Posterior vena cava (tissue), 2 donors: ENCODE measurements at places on chromosomes 3 and 15. TPM values are rescaled to one million over a fixed set of nuclear protein-coding genes. Genes with fewer than 3 reads are reported as not detected.

- peak; percentile 86 for DNase-seq
Observed at GRCh38 chr15:76996526-76997401, 1.8 kb downstream of the PSTPIP1 start.

DNA sequence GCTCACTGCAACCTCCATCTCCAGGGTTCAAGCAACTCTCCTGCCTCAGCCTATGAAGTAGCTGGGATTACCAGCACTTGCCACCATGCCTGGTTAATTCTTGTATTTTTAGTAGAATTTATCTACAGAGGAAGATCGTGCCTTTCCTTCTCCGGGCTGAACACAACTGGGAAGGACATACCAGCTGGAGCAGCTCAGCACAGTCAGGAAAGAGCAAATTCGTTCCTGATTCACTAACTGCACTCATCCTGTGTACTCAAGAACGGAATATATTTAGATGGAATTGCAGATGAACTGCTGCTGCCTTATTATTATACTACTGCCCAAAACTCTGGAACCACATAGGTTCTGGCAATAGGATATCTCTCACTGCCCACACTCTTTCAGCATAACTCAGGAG lies 27.1 kb upstream of the P4HTM start:
- DNase-seq = no peak

MUSTN1 gene
- total RNA-seq = 78.5 TPM

WNT7A gene
- not detected for total RNA-seq

PARP9 gene
- total RNA-seq = 31.9 TPM

MESP2 gene
- 0.38 TPM for total RNA-seq

LXN gene
- 59.3 TPM for total RNA-seq

PPIB gene
- total RNA-seq = 457 TPM

GCNT3 gene
- not detected for total RNA-seq

GRCh38 chr15:45588219-45588875 lies 1.2 kb downstream of the BLOC1S6 start:
- no peak for DNase-seq

- DNase-seq = no peak
Observed at GRCh38 chr3:153704115-153704514, 417.1 kb upstream of the ARHGEF26 start.

DNA sequence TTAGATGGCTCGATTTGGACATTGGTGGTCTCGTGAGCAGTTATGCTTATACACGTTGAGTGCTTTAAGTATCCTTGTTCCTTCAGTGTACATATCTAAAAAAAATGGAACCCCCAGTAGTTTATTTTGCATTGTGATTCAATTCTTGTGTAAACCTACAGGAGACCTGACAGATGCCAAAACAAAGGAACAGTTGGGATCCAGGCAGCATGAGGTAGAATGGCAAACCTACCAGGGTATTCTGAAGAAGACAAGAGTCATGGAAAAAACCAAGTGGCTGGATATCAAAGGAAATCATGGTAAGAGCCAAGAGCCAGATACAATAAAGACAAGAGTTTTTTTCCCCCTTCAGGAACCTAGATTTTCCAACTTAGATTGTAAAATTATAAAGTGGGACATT lies 2.0 kb downstream of the TMEM62 start:
- DNase-seq = no peak

LRTM1 gene
- total RNA-seq = not detected

GRCh38 chr3:180973543-180973942 lies 16.0 kb downstream of the DNAJC19 start:
- no peak for DNase-seq

DNA sequence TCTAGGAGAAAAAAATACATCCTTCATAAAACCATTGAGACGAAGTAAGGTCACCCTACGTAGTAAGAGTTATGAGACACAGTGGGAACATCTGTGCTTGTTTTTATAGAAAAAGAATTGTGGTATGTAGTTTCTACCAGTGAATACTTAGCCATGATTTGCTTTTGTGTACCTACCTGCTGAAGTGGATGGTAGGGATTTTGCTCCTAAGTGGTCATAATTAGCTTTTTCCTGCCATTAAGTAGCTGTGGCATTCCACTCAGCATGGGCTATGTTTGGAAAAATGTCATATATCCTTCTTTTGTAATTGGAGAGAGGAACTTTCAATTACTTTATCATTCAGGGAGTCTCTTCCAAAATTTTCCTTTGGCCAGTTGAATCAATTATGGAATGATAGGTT lies 63.7 kb downstream of the CHD2 start:
- DNase-seq = no peak

DNA sequence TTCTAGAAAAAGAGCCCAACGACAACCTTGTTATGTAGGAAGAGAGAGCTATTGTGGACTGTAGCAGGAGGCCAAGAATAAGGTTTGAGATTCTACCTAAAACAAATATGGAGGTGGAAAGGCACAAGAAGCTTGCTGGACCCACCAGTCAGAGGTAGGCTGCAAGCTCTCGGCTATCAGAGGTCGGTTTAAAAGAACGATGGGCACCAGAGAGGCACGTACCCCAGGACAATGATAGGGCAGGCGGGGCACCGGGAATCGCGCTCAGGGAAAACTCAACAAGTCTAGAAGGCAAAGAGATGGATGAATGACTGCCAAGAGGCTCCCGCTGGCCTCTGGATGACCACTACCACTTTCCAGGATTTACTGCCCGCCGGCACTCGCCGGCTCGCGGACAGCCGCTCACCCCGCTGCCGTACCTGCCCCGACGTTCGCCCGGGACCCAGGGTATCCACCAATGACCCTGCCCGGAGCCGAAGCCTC lies 1.1 kb downstream of the HDGFL3 start:
- peak; percentile 78 for DNase-seq

- DNase-seq = no peak
Observed at GRCh38 chr3:174223042-174223441, 636.1 kb upstream of the NAALADL2 start.

DNA sequence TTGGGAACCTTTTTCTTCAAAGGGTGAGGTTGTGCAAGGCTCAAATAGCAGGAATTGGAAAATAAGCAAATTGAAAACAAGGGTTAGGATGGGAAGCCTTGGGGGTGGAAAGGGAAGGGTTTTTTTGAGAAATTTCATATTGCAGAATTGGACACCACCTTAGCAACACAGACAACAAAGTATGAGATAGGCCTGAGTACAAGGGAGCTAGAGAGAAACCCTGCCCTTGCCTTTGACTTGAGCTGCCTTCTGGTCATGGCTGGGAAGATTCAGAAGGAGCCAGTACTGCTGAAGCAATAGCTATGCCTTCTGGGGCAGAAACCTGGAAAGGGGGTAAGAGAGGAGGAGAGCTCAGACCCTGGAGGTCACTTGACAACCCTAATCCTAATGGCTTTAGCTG lies 445.6 kb downstream of the ERC2 start:
- no peak for DNase-seq

DNA sequence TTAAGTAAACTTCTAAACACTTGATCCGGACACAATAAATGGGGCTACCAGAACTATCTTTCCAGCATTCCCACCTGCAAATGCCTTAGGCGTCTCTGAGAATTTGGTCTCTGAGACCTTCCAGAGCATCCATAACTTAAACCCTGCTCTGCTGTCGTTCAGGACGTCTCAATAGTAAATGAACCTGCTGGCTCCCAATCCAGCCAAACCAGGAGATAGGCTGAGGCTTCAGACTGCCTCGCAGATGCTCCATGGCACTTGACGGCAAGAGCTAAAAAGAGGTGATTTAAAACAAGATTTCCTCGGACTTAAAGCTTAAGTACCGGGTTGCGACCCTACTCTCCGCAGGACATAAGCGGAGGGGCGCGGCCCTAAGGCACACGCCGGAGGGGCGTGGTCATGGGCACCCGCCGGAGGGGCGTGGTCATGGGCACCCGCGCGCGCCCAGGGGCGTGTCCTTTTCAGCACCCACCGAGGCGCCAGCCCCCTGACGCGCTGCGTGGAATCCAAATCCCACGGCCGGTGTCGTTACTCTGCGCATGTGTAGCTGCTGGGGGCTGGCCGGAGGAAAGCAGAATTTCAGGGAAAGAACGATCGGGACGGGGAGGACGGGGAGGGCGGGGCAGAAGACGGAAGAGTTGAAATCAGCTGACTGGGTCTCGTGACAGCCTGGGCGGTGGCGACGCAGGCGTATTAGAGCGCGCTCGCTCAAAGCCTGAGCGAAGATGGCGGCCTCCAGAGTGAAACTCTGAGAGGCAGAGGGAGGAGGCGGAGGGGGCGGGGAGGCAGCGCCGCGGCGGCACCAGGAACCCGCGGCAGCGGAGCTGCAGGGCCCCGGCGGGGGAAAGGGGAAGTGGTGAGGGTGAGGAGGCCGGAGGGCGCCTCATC lies at the start of gene DNAJC13:
DNAJC13 (plus strand) TSS at position 696 of the 888 bp plus-strand sequence. CDS start 17,049 bp downstream, outside the sequence.
- DNase-seq = peak; percentile 98

LRRC49 gene
- total RNA-seq = 10.2 TPM

GRCh38 chr3:172465281-172465680 lies 17.0 kb upstream of the GHSR start:
- DNase-seq = no peak

DOCK3 gene
- 0.60 TPM for total RNA-seq

CPN2 gene
- 0.14 TPM for total RNA-seq

- DNase-seq = no peak
Observed at GRCh38 chr3:138222131-138222941, 35.2 kb downstream of the ARMC8 start.

RETNLB gene
- total RNA-seq = not detected

DNA sequence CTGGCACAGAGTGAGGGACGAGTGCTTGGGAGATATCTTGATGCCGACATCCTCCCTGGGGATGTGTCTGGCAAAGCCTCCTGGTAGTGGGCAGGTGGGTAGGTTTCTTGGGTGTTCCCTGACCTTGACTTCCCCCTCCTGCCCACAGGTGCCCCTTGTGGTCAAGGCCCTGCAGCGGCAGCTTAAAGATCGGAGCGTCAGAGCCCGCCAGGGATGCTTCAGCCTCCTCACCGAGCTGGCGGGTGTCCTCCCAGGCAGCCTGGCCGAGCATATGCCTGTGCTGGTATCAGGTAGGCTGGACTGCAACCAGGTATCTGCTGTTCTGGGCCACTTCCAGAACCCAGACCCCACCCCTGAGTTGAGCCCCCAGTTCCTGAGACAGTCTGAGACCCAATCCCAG lies 19.2 kb downstream of the CAND2 start:
- DNase-seq = no peak

DNA sequence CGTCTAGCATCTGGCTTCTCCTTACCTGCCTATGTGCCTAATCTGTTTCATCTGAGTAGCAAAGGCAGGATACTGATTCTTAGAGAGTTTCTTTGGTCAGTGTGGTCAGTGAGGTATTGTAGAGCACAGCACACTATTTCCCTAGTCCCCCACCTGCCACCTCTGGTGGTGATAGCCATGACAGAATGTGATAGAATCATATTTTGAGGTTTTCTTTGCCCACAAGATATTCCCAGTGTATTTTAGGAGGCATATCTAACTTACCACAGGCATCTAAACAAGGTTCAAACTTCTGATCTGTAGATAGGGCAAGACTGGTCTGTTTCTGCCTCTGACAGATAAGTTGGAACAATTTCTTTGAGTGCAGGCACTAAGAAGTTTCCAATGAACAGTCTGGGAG lies 188.0 kb downstream of the SOX2 start:
- no peak for DNase-seq

DNA sequence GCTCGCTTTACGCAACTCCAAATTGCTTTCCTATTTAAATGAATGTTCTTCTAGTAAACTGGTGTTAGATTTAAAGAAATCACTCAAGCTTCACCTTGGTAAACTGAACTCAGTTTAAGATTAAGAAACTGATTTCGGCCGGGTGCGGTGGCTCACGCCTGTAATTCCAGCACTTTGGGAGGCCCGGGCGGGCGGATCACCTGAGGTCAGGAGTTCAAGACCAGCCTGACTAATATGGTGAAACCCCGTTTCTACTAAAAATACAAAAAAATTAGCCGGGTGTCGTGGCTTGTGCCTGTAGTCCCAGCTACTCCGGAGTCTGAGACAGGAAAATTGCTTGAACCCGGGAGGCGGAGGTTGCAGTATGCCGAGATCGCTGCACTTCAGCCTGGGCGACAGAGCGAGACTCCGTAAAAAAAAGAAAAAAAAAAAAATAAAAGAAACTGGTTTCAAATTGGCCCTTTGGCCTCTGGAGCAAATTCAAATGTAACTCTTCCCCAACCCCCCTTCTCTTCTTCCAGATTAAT lies 1.7 kb downstream of the SKIL start:
- DNase-seq = no peak

DNA sequence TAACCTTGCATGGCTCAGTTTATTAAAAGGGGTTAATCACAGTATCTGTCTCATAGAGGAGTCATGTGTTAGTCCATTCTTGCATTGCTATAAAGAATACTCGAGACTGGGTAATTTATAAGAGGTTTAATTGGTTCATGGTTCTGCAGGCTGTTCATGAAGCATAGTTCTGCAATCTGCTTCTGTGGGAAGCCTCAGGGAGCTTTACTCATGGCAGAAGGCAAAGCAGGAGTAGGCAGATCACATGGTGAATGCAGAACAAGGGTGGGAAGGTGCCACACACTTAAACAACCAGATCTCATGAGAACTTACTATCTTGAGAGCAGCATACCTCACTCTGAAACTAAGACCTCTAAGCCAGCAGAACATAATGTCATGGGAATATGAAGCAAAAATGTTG lies 42.2 kb upstream of the PTX3 start:
- DNase-seq = no peak

GRCh38 chr3:29312960-29313452 lies 32.1 kb downstream of the RBMS3 start:
- DNase-seq = no peak

GRCh38 chr15:74815121-74815934 lies 2.7 kb downstream of the LMAN1L start:
- no peak for DNase-seq

- peak; percentile 73 for DNase-seq
Observed at GRCh38 chr15:77859491-77860060, 217.9 kb downstream of the TBC1D2B start.

DNA sequence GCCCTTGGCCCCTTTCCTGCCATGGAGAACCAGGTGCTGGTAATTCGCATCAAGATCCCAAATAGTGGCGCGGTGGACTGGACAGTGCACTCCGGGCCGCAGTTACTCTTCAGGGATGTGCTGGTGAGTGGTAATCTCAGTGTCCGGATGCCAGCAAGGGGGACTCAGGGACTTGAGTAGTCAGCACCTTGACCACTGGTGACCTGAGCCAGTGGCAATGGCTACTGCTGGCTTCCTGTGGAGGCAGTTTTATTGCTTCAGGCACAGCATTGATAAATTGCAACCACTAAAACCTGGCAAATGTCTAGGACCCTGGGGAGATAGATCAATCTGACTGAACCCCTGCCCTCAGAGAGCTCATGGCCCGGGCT lies 830 bp downstream of the MAP2K5 start:
- DNase-seq = no peak

STRA6 gene
- total RNA-seq = 1.3 TPM

DNA sequence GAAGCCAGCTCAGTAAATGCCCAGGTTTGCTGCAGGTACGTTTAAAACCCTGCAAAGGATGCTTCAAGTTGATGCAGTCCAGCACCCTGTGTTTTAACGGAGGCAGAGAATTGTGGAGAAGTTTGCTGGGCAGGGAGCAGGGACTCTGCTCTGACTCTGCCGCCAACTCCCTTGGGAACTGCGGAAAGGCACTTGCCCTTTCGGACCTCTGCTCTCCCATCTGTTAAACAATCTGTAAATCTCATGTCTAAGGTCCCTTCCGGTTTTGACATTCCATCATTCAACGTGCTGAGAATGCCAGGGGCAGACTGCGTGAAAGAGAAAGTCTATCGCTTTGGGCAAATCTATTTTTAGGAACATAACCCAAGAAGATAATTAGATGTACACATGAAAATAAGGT lies 184.5 kb downstream of the OPA1 start:
- DNase-seq = no peak

RASL12 gene
- total RNA-seq = 93.9 TPM

ARGFX gene
- total RNA-seq = not detected

OSTN gene
- total RNA-seq = not detected

CASR gene
- not detected for total RNA-seq

- no peak for DNase-seq
Observed at GRCh38 chr3:61155701-61156292, 95.5 kb downstream of the FHIT start.

CPNE9 gene
- total RNA-seq = not detected

GJD2 gene
- total RNA-seq = not detected
